Peyer's patch (tissue), 4 donors: ENCODE measurements at places on chromosomes 4 and X.
A peak's percentile ranks its signal among the peaks of the same experiment; 100 is the strongest.

DNA sequence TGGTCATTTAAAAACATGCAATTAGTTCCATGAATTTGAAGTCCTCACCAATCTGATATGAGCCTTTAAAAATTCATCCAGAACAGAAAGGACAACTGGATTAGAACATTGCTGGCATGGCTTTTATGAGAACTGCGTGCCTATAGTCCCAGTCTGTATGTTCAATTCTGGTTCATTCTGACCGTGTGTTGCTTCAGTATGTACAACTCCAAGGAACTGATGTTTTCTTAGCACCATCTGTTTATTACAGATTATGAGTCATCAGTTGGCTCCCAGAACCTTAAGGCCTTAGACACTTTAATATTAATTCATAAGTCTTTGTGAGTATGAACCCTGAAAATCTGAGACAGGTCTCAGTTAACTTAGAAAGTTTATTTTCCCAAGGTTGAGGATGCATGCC lies 115.0 kb downstream of the CEP44 start:
- DNase-seq: no peak

DNA sequence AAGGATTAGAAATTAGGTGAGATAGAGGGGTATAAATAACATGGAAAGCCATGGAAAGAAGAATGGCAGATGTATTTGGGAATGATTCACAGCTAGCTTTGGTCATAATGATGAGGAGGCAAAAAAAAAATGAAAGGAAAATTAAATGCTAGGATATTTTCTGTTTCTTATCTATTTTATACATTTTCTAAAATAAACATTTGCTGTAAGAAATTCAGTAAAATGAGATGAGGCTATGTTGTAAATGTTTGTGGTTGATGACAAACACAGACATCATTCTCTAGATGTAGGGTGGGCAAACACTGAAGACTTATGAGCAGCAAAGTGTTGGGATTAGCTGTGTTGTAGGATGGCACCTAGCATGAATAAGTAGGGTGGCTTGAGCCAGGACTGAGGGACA lies 407.1 kb downstream of the IL15 start:
- no peak for DNase-seq

GRCh38 chr4:120773641-120774040 lies 148.9 kb downstream of the PRDM5 start:
- DNase-seq: no peak

- no peak for DNase-seq
Observed at GRCh38 chr4:83232082-83232481, 52.5 kb downstream of the COQ2 start.

DNA sequence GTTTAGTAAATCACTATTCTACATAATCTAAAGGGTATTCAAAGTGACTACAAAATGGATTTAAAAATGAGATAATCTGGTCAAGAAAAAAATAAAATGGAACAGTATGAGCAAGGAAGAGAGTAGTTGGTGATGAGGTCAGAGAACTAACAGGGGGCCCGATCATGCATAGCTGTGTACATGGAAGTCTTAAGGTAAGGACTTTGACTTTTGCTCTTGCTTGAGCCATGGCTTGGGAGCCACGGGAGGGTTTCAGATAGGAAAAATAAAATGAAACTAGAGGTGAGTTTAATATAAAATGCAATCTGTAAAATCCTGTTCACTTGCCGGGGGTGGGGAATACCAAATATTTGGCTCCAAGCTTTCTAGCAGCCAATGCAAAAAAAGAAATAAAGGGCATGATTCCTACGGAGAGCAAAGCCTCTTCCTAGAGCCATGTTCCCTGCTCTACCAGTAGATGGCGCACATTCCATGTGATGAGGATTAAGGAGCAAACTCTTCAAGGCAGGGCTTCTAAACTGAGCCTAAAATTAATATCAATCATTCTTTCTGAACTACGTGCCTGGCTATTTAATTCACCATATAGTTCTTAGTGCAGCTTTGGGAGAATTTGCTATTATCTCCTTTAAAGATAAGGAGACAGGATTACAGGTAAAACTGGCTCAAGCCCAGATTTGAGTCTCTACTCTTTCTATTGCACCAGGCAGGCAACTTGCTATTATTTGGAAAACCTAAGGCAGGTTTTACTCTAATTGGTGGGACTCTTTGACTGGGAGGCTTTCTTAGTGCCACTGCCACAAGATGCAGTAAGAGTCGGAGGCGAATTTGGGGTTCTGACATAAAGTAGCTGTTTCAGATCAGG lies 6.8 kb upstream of the CLCN5 start:
- no peak for DNase-seq

GRCh38 chrX:318068-318738 lies 393 bp downstream of the GTPBP6 start:
- peak; percentile 98 for DNase-seq

GRCh38 chr4:44319129-44319528 lies 129.5 kb downstream of the KCTD8 start:
- DNase-seq: no peak

- no peak for DNase-seq
Observed at GRCh38 chrX:134671294-134671693, 13.0 kb upstream of the PLAC1 start.

DNA sequence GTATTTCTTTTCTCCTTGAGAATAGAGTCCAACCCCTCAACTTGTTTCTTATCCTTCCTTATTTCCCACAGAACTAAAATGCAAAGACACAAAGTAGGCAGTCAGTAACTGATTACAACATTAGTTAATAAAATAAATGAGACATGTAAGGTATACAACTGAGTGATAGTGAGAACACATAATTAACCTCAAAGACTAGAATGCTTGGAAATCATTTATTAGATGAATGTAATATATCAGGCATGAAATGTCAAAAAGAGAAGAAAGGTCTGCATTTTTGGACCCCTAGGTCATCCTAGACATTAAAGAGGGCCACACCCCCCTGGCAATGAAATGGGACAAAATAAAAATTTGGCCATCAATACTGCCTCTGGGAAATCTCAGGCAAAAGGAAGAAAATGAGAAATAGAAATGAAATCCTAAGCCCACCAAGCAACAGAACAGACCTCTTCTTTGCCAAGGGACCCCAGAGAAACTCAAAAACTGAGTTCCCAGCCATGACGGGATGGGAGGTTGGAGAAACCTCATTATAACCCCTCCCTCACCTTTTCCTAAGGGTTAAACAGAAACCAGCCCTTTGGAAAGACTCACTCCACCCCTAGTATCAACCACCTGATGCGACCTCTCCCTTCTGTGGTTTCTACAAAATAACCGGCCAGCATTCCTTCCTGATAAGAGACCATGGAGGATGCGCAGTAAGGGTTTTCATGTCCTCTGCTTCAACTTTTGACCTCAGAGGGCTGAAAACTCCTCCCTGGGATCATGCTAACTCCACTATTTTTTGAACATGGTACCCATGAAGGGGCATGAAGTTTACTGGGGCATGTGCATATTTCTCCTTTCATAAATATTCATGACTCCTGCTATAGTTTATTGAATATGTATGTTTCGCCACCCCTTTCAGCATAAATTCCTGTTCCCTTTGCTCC lies 90.0 kb upstream of the EXOC1L start:
- no peak for DNase-seq

DNA sequence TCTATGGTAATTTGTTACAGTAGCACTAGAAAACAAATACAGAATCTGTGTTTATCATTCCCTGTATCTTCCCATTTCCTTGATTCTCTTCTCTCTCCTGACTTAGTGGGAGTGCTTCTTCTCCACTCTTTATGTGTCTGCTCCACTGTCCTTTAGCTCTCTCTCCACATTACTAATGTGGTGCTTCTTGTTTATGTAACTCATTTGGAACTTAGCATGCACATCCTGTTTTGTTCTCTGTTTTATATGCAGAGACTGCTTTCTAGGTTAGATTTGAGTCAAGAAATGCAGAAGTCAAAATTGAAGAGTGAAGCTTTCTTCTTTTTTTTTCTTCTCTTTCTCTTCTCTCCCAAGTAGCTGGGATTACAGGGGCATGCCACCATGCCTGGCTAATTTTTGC lies 25.9 kb downstream of the ADH1A start:
- DNase-seq: no peak

DNA sequence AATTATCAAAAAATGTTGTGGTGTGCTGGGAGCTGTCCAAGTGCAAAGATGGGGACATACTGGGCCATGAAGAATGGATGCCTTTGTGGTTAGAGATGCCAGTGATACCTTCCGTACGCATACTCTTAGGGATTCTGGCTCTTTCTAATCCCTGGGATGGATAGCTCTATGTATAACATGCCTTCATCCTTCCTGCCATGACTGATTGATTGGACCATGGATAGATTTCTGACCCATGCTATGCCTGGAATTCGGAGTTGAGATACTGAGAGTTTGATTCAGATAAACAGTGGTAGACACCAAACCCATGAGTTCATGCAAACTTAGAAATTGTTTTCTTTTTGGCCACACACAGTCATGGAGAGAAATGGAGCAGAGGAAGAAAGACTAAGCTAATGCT lies 147.2 kb upstream of the WDFY3 start:
- no peak for DNase-seq

GRCh38 chr4:8368061-8368481 lies 72.5 kb downstream of the ACOX3 start:
- DNase-seq: no peak

- no peak for DNase-seq
Observed at GRCh38 chrX:150429594-150429993, 66.5 kb downstream of the MAMLD1 start.

- DNase-seq: no peak
Observed at GRCh38 chrX:136735601-136736000, 45.1 kb downstream of the ARHGEF6 start.

GRCh38 chrX:12229986-12230385 lies 91.7 kb downstream of the FRMPD4 start:
- no peak for DNase-seq

- DNase-seq: no peak
Observed at GRCh38 chr4:151992332-151993154, 231.7 kb upstream of the GATB start.

GRCh38 chr4:138627096-138627495 lies 384.9 kb upstream of the SLC7A11 start:
- DNase-seq: no peak

DNA sequence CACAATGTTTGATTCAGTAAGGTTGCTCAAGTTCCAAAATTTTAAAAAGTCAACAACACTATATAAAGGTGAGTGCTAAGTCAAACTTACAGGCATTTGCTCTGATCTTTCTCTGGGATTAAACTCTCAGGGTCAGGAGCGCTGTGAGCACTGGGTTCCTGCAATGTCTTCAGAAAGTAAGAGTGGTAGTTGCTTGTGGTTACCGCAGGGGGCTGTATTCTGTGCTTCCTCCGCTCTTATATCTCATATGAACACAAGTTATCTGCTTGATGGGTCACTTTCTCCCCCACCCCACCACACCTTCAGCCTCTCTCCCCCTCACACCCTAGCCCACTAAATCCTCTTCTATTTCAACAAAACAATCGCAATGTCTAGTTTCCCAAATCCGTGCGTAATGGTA lies 116.4 kb upstream of the IGSF1 start:
- DNase-seq: no peak

GRCh38 chr4:39146211-39146610 lies 36.1 kb upstream of the WDR19 start:
- DNase-seq: no peak

- DNase-seq: peak; percentile 85
Observed at GRCh38 chr4:38728631-38729141, 54.1 kb downstream of the TLR10 start.

DNA sequence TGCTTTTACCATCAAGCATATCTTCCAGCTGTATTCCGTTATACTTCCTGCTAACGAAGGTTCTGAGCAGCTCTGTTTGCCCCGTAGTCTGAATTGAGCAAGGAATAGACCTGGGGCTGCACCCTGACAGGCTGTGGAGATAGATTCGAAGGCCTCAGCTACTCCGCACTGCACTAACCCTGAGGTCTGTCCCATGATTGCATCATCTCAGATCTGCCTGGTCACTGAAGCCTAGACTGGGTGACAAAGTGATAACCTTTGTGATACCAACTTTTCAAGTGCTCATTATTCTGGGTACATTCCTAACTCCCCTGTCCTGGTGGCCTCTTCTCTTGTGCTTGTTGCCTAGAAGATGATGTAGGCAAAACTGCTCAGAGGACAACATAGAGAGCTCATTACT lies 29.9 kb upstream of the PGRMC1 start:
- DNase-seq: no peak

DNA sequence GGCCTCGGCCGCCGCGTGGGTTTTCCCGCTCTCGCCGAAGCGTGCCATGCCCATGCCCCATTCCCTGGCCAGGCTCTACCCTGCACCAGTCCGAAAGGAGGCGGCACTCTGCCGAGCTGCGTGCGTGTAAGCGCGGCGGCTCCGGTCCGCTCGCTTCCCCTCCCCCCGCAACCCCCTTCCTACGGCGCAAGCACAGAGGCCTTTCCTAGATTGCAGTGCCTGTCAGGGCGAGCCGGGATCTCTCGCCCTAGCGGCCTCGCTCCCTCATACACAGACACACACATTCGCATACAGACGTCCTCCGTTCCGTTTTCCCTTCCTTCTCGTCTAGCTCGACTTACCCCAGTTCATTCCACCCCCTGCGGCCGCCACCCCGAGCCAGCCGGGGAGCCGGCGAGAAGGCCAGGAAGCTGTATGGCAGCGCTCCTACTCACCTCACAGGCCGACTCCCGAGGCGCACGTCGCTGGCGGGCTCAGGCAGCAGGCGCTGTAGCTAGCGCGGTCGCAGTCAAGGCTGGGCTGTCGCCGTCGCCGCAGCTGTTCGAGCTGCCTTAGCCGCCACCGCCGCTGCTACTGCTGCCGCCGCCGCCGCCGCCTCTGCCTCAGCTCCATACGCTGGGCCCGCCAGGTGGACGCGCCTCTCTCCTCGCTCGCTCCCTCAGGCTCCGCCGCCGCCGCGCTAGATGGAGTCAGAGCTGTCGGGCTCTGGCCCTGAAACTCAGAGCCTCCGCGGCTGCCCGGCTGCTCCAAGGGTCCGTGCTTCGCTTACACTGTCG lies 615 bp downstream of the NEXMIF start:
- DNase-seq: peak; percentile 57
